ENCODE measurements at places on chromosomes 6 and 20.

DNA sequence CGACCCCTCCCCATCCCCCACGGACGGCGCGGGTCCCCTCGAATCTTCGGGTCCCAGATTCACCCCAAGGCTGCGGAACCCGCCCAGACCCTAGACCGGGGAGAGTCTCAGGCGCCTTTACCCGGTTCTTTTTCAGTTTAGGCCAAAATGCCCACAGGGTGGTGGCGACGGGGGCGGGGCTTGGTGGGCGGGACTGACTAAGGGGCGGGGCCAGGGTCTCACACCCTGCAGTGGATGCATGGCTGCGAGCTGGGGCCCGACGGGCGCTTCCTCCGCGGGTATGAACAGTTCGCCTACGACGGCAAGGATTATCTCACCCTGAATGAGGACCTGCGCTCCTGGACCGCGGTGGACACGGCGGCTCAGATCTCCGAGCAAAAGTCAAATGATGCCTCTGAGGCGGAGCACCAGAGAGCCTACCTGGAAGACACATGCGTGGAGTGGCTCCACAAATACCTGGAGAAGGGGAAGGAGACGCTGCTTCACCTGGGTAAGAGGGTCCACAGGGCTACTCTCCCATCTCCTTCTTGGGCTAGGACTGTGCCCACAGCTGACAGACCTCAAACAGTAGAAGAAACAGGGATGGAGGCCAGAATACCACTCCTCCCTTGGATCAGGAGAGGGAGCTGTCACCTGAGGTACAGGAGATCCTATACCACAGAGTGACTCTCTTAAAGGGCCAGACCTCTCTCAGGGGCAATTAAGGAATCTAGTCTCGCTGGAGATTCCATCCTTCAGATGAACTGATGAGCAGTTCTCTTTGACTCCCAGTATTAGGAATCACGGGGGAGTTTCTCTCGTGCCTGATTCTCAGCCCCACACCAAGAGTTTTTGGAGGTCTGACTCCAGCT, 942 bp downstream of the HLA-E start:
- peak; percentile 71 for DNase-seq

- no peak for DNase-seq
Observed at GRCh38 chr20:38113401-38114325, 51.4 kb downstream of the TGM2 start.

- DNase-seq = no peak
Observed at GRCh38 chr6:53724501-53724900, 58.9 kb upstream of the KLHL31 start.

DNA sequence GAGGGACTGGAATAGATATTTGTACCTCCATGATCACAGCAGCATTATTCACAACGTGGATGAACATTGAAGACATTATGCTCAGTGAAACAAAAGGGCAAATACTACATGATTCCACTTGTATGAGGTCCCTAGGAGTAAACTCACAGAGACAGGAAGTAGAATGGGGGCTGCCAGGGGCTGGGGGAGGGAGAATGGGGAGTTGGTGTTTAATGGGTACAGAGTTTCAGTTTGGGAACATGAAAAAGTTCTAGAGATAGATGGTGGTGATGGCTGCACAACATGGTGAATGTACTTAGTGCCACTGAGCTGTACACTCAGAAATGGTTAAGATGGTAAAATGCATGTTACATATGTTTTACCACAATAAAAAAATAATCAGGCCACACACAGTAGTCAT, 164.3 kb upstream of the RREB1 start:
- no peak for DNase-seq

- DNase-seq = no peak
Observed at GRCh38 chr6:110412360-110412759, 3.0 kb downstream of the DDO start.

DNA sequence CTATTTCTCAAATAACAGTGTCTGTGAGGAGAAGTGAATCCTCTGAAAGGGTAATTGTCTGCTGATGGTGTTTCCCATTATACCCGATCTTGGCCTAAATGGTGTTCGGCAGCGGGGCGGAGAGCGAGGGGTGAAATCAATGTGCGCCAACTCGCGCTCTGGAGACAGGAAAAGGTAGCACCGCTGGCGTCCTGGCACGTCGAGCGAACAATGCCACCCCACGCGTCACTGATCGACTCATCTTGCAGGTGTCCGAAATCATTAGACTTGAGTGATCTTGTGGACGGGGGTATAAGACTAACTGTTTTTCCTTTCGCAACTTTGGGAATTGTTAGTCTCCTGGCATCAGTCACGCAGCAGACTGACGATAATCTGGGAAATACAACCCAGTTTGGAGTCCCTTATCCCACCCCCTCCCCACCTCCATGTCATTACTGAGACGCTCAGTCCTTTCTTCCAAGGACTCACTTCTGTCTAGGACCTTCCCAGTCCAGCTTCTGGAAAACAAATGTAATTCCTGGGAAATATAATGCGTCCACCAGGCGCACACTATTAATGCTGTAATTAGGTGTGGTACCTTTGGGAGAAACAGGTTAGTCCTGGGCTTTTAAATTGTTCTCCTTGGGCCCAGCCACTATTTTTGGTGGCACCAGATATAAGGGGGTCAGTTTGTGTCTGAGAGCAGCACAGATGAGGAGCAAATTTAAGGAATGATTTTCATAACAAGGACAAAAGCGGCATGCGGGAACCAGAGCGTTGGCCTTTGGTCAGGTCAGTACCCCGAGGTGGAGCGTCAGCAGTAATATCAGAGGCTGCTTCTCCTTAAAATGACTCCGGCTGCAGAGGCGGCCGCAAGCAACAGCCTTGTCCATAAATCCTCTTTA, 2.3 kb downstream of the LINC00237 start:
- no peak for DNase-seq

GRCh38 chr6:150033207-150033771, 8.0 kb upstream of the RAET1L start:
- no peak for DNase-seq

- DNase-seq = no peak
Observed at GRCh38 chr6:127458817-127459216, 372 bp downstream of the KIAA0408 start.

DNA sequence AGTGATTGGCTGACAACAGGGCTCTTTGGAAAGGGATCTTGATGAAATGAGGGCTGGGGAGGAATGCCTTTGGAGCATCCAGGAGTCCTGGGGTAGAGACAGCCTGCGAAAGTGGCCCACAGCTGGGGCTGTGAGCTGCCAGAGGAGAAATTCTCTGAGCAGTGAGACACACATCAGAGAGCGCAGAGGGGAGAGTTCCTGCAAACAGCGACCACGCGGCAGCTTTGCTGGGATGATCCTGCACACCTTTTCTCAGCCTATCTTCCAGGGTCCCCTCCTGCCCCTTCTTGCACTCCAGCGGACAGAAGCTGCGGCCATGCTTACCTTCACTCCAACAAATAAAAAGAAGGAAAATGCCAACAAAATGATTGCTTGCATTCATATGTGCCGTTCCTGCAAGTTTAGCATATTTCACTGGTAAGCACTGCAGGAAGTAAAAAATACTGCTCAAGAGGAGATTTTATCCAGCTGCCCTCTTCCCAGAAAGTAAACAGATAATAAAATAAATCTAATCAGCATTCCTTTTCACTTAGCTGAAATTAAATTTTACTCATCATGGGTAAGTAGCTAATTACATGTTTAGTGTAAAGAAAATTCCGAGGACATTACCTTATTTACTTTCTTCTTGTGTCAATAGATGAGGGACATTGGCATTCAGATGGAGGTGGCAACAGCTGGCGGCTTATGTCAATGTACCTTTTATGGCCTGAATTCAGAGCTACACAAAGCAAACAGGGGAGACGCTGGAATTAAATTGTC, 339.9 kb upstream of the ARID1B start:
- DNase-seq = no peak

- DNase-seq = no peak
Observed at GRCh38 chr6:140867336-140867735, 1265.4 kb upstream of the GJE1 start.

GRCh38 chr20:59987135-59987534, 28.9 kb downstream of the CDH26 start:
- DNase-seq = no peak

GRCh38 chr20:6489361-6490171, 277.9 kb upstream of the BMP2 start:
- DNase-seq = no peak

DNA sequence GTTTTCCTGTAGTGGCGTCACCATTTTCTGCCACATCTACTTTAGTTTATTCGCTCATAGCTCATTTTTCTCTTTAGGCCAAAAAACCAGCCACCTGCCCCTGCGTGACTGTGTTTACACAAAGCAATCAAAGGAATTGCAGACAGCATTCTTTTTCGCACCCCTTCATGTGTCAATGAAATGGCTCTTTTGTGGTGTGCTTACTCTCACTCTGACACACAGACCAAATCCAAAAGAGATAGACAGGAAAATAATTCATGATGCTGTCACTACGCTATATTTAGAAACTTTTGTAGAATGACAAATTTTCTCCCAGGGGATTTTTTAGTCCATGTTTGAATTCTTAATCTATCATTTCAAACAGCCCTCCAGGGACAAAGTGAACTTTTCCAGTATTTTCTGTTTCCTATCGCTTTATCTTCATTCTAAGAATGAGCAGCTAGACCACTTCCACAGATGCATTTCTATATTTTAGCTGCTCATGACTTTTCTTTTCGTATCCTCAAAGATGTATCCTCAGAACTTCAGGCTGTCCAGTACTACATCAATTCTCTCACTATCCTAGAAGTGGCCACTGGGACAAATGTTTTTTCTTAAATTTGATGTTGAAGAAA, 37.9 kb upstream of the KHDRBS2 start:
- DNase-seq = no peak

- no peak for DNase-seq
Observed at GRCh38 chr20:41183831-41184230, 46.5 kb downstream of the PLCG1 start.

DNA sequence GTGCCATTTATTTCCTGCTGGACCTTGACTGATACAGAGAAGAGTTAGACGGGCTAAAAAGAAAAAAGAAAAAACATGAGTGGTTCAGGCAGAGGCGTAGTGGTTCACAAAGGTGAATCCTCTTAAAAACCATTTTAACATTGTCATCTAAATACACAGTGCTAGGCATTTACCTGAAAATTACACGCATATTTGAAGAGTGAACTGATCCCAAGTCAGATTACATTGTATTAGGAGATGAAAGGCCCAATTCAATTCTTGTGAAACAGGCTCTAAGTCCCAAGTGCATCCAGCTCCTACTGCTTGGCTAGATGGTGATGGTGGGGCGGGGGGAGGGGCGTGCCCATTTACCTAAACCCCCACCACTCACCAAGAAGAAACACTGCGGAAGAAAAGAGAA, 46.7 kb upstream of the ATXN1 start:
- no peak for DNase-seq

DNA sequence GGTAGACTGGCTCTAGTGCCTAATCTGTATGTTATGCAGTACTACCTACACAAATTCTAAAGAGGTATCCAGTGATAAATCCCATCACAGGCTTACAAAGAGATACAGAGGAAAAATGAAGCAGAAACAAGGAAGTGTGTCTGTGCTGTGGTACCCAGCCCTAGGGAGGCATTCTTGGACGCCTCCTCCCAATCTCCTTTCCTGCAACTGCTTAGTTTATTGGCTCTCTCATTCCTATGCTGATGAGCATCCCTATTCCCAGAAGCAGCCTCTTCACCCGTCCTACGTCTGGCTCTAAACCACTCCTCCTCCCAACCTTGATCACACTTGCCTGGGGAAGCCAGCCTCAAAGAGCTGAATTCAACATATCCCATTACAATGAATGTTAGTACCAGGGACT, 34.5 kb upstream of the TGM6 start:
- DNase-seq = no peak

DNA sequence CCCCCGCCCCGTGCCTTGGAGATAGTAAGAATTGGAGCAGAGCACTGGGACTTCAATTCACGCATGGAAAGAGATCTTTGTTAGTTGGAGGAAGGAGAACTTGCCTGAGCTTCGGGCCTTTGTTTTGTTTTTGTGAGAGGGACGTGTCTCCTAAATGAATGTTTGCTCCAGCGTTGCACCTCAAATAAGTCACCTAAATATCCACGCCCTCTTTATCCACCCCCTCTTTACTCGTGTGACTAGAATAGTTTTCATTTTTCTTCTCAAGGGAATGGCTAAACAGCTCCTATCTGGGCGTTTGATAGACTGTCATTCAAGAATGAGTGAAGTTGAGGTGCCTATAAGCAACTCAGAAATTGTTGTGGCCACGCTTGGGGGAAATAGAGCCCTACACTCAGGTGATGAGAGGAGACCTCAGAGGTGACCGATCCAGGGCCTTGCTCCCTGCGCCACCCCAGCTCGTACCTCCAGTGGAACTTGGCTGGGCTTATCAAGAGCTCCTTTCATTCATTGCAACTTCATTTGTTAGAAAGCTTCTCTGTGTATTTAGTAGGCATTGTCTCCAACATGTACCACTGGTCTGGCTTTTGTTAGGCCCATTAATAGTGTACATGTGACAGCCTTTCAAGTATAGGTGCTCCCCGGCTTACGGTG, 861 bp downstream of the PCMTD2 start:
- DNase-seq = no peak

- DNase-seq = no peak
Observed at GRCh38 chr6:23097566-23097965, 528.2 kb downstream of the HDGFL1 start.

DNA sequence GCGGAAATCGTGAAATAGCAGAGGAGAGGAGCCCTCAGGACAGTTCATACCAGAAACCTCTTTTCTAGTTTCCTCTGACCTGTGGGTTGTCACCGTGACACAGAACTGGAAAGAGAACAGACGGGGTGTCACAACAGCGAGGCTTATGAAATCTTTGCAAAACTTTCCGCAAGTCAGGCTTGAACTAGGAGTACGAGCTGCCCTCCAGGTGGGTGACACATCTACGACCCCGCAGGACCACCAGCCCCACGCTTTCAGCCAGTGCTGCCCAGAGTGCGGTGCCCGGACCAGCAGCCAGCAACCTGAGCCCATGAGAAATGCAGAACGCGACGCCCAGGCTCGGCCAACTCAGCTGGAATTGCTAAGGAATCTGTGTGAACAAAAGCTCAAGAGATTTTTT, 30.8 kb downstream of the WRNIP1 start:
- DNase-seq = no peak

GRCh38 chr6:134315189-134315588, 2.7 kb downstream of the SGK1 start:
- no peak for DNase-seq

Data from stimulated activated CD4-positive, alpha-beta T cell treated with anti-CD3 and anti-CD28 coated beads, TNF-alpha, amount 100 ng/mL, for 48 hours (primary cell).